ENCODE measurements at places on chromosomes 3 and 15. TPM values are rescaled to one million over a fixed set of nuclear protein-coding genes. Genes with fewer than 3 reads are reported as not detected.
A peak's percentile ranks its signal among the peaks of the same experiment; 100 is the strongest.

DNA sequence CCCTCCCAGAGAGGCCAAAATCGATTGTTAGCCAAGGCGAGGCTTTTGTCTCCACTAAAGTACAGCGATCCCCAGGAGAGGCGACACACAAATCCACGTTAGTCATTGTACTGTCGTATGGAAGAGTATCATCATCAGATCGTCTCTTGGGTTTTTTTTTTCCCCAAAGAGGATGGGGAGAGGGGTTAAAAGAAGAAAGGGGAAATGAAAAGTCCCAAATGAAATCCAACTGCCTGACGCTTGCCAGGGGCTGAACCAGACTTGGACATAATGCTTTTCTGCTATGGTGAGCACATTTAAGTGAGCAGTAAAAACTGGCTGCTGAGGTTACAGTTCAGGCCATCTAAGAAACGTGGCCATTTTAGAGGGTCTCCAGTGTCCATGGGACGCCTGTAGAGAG lies 37.9 kb upstream of the CTSH start:
- DNase-seq: no peak

DNA sequence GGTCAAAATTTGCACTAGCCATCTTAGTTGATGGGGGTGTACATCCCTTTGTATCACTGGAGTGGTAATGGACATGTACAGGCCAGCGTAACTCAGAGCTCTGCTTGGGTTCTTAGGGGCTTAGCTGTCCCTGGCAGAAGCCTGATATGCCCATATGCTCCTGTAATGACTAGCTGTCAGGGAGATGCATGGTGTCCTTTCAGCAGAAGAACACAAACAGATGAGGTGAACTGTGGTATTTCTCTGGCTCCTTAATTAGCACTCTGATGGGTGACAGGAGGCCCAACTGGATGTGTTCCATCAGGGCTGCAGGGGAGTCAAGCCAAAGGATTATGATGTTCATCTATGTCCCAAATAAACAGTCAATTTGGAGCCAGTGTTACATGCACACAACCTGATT lies 774.5 kb downstream of the AGBL1 start:
- no peak for DNase-seq

DNA sequence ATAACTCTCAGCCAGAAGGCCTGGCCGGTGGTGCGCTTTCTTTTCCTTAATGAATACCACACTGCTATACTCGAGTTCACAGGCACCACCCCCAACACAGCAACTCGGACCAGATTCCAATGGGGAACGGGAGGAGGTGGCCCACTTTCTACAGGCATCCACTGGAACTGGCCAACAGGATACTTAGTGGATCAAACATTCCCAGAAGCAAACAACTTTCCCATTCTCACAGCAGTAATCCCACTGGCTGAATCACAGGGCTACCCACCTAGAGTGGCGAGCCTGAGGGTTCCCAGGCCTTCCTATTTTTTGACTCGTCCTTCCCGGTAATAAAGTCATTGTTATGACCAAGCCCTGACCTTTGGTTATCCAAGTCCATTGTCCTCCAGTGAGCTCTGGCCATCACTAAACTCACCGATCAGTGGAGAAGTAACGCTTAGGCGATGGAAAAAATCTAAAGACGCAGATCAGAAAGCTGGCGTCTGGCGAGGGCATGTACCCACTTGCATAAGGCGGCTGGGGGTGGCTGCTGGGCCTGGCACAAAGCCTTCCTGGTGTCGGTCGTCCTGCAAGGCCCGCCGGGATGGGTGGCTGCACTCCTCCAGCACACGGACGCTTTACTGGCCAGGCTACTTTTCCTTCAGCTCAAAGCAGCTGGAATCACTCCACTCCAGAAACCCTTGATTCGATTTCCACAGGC lies 1.2 kb downstream of the EOGT start:
- peak; percentile 81 for DNase-seq

- DNase-seq: no peak
These were observed 297.6 kb upstream of the C2CD4B start for GRCh38 chr15:62462721-62463120.

DNA sequence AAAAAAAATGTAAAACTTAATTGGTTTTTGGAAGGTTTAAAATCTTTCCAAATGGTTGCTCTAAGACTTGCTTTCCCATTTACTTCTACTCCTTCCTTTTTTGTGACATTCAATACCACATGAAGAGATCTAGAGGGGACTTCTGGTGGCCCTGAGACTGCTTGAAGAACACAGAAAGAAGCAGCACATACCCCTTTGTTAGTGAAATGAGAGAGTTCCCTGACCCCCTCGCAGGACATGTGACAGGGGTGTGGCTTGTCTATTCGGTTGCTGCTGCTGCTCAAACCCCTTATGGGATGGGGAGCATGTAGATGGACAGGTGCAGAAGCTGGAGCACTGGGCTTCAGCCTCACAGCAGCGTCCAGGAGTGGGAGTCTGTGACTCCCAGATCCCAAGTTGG lies 71.0 kb downstream of the ZMAT3 start:
- DNase-seq: no peak

DNA sequence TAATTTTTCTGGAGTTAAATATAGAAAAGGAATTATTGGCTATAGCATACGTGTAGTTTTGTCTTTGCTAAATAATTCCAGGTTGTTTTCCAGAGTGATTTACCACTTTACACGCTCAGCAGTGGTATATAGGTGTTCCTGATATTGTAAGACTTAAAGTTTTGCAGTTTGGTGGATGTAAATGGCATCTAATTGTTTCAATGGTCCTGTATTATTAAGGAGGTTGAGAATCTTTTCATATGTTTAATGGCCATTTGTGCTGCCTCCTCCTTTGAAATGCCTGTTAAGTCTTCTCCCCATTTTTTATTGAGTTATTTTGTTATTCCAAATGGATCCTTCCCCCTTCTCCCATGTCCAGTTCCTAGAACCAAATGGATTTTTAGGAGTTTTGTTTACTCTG lies 26.4 kb upstream of the P4HTM start:
- DNase-seq: no peak

Gene LOXL1
- 30.9 TPM for total RNA-seq

Gene TM4SF4
- not detected for total RNA-seq

DNA sequence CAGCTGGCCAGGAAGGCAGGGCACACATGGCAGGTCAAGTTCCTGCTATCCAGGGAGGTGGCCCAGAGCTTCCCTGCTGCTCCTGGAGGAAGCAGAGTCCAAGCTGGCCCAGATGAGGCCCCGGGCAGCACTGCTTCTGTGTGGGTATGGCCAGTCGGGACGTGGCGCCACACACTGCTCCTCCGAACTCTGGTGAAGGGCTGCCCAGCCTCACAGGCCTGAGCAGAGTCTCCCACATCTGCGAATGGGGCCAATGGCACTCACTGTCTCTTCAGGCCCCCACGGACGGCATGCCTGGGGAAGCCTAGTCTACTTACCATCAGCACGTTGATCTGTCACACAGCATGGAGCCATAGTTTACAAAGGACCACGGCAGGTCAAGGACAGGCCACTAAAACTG lies 2.5 kb upstream of the PLA2G4F start:
- no peak for DNase-seq

Gene CHRNA7
- total RNA-seq: 8.3 TPM

Gene NANOGP8
- total RNA-seq: 4.6 TPM

Gene CCDC80
- 62.7 TPM for total RNA-seq

- no peak for DNase-seq
These were observed 212.1 kb downstream of the ADAMTS17 start for GRCh38 chr15:100129677-100130076.

GRCh38 chr3:39748763-39749162 lies 60.6 kb upstream of the MYRIP start:
- DNase-seq: no peak

Gene SLC6A6
- total RNA-seq: 19.4 TPM

DNA sequence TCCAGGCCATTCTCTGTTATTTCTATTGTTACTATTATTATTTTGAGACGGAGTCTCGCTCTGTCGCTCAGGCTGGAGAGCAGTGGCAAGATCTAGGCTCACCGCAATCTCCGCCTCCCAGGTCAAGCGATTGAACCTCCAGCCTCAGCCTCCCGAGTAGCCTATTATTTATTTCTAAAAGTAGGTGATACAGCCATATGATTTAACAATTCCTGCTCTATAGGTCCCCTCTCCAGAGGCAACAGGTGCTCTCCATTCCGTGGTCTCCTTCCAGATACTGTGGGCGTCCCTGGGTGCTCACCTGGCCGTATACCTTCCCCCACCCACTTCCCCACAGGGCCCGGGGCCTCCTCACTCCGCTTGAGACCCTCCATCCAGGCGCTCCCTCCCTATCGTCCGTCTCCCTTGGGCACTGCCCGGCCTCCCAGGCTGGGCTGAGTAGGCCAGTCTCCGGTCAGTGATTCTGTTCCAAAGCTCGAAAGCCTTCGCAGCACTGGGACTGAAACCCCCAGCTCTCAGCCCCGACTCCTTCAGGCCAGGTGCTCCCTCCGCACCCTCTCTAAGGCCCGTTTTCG lies 708 bp upstream of the PTPN23 start:
- no peak for DNase-seq

DNA sequence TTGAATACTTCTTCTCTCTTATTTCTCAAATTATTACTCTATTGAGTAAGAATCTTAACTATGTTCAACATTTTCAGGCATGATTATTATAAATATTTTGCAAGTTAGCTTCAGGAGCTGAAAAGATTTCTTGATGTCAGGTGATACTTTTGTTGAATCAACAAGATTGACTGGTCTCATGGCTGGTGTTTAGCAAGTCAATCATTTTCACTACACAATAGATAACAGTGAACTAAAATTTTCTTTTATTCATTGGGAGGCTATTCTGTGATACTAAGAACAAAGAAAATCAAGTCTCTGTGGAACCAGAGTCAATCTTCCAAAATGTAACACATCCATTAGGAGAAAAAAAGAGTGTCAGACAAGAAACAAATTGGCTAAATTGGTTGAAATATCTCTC lies 476.7 kb downstream of the CNTN3 start:
- no peak for DNase-seq

Gene ZDHHC19
- total RNA-seq: not detected

DNA sequence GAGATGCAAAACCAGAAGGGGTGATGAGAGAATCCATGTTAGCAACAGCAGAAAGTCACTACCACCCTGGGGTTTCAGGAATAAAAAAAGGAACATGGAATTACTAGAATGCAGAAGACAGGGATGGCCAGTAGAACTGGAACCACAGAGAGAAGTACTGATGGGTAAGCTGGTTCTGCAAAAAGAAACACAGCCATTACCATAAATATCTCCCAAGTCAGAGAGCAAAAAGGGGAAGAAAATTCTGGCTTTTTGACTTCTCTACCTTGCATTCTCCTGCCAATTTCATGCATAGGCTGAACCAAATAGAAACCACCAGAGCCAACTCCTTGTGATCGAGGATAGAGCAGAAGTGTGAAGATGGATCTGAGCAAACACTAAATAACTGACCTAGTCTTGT lies 550.4 kb upstream of the NAALADL2 start:
- no peak for DNase-seq

DNA sequence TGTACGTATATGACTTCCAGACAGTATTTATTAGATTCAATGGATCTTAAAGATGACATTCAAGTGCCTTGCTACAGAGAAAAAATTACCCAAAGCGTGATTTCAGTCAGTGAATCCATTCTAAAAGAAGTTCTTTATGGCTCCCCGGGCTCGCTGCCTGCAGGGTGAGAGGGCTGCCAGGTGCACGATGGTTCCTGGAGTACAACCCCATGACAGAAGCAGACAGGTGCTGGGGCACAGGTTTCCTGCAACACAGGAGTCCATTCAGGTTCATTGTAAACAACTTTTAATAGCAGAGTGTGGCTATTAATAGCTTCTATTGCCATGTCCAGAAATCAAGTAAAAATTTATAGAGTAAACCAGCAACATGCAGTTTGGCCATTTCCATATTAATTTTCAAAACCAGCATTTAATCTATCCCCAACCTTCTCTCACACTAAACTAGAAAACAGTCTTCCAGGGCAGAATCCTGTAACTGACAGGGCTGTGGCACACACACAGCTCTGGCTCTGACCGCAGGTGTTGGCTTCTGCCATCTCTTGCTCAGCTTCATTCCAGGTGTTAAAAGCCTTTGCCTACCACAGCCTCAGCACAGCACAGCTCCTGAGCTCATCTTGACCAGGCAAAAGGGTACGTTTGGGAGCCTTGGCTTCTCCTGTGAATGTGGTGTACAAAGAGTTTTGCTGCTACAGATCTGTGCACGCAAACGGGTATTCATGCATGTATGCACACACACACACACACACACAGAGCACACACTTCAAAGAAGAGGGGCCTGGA lies 185.9 kb downstream of the MEX3B start:
- DNase-seq: no peak

GRCh38 chr15:52406601-52407000 lies 111.0 kb upstream of the MYO5C start:
- no peak for DNase-seq

DNA sequence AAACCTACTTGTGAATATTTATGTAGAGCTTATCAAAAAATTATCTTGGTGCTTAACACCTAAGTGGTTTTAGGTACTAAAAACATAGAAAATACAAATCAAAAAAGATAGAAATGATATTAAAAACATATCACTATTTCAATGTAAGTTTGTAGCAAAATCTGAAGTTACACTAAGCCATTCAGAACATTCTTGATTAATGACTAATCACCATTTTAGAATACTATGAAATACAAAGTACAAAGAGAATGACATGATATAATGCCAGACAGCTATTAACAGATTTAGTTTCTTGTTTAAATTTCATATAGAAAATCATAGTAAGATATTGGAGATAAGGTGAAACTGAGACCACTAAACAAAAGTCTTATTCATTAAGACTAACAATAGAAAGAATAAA lies 169.7 kb upstream of the AGTR1 start:
- DNase-seq: no peak

Gene LEKR1
- 3.5 TPM for total RNA-seq

DNA sequence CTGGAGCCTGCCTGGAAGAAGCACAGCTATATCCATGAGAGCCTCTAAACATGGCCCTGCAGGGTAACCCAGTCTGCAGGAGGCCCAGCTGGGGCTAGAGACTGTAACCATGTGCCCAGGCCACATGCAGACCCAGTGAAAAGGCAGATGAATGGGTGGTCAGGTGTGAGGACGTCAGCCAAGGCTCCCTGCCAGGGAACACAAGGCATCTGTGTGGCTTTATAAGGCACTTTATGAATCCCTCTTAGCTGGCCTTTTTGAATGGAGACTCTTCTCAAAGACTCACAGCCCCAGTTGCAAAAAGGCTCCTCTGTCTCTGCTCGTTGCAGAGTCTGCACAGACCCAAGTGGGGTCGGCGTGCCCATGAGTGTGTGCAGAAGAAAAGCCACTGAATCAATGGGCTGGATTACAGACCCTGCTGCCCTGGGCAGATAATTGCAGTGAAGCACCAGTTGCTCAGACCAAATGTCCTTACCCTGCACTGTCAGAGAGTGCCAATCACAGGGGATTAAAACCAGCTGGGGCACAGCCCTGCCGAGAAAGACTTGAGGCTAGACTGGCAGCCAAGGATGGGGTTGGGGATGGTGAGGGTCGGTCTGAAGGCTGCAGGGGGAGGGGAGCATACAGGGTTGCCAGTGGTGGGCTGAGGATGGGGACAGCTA lies 154.2 kb downstream of the RAB11A start:
- DNase-seq: no peak

GRCh38 chr3:169771497-169772304 lies 1.5 kb upstream of the MYNN start:
- DNase-seq: peak; percentile 64

- no peak for DNase-seq
These were observed 166.9 kb upstream of the PROK2 start for GRCh38 chr3:71951842-71952241.

Data from ureter (tissue), 1 donor.